GM06990 (cell line): ENCODE measurements at places on chromosomes 7 and 10.
A peak's percentile ranks its signal among the peaks of the same experiment; 100 is the strongest.

GRCh38 chr10:129199826-129200225 is 267.2 kb upstream of the MGMT start:
- DNase-seq = no peak

DNA sequence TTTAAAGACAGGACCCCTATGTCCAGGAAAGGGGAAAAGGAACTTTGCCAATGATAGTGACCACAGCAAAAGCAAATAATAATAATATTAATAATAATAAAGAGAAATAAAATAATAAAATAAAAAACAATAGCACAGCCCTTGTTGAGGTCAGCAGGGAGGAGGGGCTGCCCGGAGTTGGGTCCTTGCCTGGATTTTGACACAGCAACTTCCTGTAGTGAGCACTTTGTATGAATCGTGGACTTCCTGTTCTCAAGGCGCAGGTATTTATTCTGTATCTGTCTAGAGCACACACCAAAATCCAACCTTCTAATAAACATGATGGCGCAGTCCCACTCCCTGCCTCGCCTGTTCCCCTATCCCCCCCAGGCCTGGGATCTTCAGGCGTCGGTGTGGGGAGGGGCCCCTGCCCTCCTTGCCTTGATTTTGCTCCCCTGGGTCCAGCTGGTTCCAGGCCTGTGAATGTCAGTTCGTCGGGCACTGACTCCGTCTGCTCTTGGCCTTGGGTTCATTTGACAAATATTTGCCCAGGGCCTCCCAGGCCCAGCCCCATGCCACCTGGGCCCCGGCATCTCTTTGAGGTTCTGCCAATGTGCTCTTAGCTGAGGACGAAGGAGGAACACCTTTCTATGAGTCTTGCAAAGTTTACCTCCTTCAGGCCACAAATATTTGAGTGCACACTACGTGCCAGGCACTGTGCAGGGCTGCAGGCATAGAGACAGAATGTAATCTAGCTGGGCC is 13.9 kb downstream of the TRIM8 start:
- DNase-seq = no peak

DNA sequence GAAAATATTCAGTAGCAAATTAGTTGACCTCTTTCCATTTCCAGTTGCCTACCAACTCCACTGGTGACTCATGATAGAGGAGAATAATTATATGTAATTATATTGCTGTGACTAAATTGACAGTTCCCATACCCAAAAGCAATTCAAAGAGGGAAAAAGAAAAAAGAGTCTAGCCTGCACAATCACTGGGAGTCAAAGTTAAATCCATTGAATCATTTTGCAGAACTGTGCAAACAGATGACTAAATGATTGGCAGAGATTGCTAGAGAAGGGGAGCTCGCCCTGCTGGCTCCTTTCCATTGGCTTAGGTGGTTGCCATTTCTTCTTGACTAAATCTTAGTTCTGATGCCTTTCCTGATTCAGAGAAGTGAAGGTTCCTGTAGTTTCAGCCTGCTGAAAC is 1228.6 kb upstream of the SORCS1 start:
- DNase-seq = no peak

GRCh38 chr7:130910949-130911944 is 177.2 kb upstream of the KLF14 start:
- DNase-seq = no peak

DNA sequence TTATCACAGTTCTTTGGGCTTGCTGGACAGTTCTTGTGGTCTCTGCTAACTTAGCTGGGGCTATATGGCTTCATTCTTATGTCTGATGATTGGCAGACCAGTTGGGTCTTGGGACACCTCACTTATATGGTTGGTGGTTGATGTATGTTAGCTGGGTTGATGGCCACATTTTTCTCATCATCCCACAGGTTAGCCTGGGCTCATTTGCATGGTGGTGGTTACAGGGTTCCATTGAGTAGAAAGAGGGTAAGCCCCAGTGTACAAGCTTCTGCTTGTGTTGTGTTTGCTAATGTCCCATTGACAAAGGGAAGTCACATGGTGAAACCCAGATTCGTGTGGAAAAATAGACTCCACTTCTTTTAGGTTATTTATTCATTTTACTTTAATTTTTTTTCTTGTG is 40.6 kb downstream of the TMEM60 start:
- DNase-seq = no peak

DNA sequence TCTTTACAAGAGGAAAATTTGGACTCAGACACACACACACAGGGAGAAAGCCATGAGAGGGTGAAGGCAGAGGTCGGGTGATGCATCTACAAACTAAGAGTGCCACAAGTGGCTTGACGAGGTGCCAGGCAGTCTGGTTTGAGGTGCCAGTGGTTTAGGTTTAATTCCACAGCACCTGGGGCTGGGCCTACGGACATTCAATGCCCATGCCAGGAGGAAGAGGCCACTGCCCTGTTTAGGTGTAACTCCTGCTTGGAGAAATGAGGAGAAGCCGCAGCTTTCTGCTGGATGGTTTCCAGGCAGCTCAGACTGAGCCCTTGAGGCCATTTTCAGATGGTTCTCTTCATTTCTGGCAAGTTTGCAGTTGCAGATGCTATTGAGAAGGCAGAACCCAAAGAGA is 83.6 kb downstream of the HTR5A start:
- DNase-seq = no peak

- no peak for DNase-seq
These were observed 7.9 kb upstream of the PAPSS2 start for GRCh38 chr10:87651801-87652200.

GRCh38 chr10:88791924-88792323 is 10.6 kb upstream of the LIPM start:
- no peak for DNase-seq

- no peak for DNase-seq
These were observed 180.3 kb upstream of the MYO3A start for GRCh38 chr10:25753776-25754175.

DNA sequence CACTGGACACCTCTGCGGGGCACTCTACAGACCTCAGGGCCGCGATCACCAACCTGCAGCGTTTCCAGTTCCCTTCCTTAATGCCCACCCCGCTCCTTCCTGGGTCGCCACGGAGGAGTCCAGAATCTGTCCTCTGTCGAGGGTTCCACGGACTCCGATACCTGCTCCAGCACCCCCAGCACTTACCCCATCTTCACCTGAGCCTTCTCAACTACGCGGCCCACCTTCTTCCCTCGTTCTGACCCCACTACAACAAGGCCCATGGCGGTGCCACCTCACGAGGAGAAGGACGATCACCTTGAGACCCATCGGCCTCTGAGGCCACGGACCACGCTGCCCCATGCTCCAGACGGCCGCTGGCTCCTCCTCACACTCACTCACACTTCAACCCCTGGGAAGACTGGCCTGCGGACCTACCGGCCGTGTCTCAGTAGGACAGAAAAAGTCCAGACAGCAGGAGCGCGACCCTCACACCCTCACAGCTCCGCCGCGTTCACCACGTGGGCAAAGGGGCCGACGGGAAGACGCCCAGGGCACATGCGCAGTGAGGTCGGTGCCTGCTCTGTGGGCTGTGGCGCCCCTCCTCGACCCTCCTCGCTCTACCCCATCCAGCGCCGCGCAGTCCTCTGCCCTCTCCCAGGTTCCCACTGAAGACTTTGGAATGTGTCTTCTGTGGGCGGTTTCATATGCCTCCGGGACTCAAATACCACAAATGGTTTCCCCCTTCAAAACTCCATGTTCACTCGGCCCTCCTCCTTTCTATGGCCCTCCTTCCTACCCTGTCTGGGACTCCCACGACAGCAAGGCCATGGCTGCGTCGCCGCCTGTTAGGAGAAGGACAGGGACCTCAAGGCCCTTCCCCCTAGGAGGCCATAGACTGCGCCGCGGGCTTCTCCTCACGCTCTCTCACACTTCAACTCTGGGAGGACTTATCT is 193.9 kb upstream of the PHF14 start:
- DNase-seq = no peak

DNA sequence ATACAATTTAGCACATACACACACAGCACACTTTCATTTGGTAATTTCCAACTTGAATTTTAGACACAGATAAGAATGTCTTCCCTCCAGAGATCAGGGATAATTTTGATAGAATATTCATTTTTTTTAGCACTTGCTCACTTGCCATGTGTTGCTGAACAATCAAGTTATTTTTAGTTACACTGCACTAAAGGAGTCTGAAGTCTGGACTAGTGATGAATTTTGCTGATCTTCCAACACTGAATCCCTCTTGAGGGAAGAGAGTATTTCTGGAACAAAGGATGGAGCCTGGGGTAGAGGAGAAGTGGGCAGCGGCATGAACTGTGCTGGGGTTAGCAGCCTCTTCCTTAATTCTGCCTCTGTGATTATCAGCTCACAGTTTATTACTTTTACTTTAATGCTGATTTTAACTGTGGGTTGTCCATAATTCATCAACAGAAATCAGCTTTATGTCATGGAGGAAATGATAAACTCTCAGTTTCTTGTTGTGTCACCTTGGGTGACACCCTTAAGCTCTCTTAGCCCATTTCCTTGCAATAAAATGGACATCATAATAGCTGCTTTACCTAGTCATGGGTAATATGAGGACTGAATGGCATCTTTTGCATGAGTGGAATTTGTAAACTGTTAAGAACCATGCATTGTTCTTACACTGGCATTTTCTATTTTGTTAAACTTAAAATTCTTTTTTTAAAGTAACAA is 32.1 kb downstream of the SGPL1 start:
- no peak for DNase-seq

DNA sequence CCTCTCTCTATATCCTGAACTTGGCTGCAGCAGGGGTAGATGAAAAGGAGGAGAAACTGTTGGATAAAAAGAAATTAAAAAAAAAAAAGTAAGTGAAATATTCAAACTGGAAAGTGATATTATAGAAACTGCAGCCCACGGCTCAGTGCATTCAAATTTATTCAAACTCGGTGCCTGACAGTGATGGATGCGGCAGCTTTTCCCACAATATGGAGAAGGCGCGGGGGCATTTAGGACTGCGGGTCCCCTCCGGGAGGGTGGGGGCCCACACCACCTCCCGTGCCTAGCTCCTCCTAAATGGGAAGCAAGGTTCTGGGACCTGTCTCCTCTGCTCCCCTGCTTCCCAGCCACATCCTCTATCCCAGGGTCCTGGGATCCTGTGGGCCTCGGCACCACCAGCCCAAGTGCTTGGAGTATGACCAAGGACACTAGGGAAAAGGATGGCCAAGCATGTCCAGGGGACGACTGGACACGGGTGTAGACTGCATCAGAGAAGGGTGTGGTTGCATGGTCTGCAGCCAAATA is 82.4 kb downstream of the HIF1AN start:
- DNase-seq = no peak

GRCh38 chr10:23412223-23412622 is 26.7 kb upstream of the OTUD1 start:
- peak; percentile 15 for DNase-seq

GRCh38 chr10:102413053-102413705 is 5.4 kb downstream of the PSD start:
- DNase-seq = no peak

DNA sequence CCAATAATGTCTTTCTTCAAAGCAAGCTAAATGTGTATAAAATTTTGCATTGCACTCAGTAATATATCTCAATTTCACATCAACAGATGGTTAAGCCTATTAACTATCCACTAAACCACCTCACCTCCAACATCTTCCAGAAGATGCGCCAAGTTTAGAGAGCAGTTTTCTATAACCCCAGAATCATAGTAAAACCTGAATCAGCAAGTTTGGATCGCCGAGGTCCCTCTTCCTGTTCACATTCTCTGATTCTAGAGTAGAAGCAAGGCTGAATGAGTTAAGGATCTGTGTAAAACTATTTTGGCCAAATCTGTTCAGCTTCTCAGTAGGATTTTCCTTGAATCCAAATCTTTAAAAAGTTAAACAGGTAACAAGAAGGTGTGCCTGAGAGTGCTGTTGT is 1.4 kb upstream of the FAM204A start:
- DNase-seq = no peak

DNA sequence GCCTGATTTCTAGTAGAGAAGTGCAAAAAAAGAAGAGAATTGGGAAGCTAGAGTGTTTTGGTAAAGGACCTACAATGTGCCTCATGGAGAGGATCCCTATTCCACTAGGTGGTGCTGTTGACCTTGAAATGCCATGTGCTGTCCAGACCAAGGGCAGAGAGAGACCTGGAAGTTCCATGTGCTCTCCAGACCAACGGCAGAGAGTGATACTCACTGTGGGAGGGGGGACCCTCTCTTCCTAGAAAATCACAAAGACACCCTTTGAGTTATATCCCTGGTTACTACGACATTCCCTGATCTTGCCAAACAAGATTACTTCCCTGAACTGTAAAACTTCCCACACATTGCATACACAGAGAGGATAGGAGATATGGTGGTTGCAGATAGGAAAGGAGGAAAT is 212.7 kb upstream of the ZNF804B start:
- no peak for DNase-seq

GRCh38 chr10:77637532-77638320 is at the start of gene KCNMA1:
KCNMA1 (minus strand) TSS chr10:77637808.
- DNase-seq = peak; percentile 56

DNA sequence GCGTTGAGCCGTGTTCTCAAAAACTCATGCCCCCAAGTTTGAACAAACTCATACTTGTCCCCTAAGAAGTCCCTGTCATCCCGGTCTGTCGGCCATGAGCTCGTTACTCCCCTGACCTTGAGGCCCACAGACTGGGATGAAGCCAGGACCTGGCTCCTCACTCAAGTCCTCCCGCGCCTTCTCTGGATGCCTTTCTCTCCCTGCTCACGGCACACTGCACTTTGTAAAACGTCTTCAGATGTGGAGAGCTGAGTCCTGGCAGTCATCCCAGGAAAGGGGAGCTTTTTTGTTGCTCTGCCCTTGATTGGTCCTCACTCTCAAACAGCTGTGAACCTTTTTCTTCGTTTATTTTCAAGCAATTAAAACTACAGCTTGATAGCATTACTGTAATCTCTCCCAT is 110.8 kb downstream of the JAZF1 start:
- no peak for DNase-seq

DNA sequence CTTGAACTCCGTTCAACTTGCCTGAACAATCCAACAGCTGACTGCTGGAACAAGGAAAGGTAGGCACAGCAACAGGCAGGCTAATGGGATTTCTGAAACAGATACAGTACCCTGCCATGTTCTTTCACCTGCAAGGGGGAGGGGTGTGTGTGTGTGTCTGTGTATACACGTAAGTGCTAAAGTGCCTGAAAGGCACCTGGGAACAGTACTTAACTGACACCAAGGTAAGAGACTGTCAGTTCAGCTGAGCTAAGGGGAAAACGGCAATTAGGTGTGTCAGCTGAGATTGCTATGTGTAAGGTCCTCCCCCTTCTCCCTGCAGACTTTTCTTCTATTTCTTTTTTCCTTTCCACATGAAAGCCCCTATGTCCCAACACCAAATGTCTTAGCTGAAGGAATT is 27.0 kb downstream of the NAMPT start:
- no peak for DNase-seq

- DNase-seq = peak; percentile 2
These were observed 610.4 kb downstream of the IPMK start for GRCh38 chr10:57657164-57657765.

GRCh38 chr10:48459270-48460150 is 145.4 kb downstream of the ARHGAP22 start:
- DNase-seq = no peak

DNA sequence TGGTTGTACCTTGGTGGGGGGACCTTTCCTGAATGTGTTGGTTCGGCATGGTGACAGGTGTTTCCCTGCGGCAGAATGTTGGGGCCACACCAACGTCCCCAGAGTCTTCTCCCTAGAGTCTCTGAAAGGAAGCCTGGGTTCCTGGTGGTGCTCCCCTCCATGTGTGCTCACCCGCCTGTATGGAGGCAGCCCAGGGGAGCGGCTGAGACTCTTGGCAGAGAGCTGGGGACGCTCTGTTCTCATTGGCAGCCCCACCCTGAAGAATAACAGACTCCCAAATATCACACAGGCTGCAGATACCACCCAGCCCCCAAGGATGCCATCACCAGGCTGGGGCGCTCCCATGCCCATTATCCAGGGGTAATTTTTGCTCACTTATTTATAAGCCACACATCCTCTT is 34.8 kb downstream of the CHST12 start:
- no peak for DNase-seq

GRCh38 chr7:135981958-135982646 is 4.9 kb upstream of the MTPN start:
- no peak for DNase-seq
